ENCODE measurements at places on chromosomes 3 and 15. TPM values are rescaled to one million over a fixed set of nuclear protein-coding genes. Genes with fewer than 3 reads are reported as not detected.

ZNF609 gene
- total RNA-seq: 55.3 TPM

DPPA4 gene
- 1.2 TPM for total RNA-seq

DNA sequence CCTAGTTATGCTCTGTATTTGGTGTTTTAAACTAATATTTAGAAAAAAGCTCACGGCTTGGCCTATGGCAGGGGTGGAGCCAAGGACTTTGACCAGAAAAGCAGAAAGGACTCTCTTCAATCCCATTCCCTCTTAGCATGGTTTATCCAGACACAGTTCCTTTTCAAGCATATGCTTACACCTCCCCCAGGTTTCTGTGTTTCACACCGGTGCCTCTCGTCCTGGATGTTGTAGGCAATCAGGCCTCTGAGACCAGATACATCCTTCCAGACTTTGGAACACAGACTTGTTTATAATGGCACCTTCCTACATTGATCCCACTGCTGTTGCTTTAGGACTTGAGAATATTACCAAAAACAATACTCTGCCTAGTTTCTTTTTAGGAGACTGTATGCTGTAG, 440.5 kb upstream of the ARPP21 start:
- no peak overlapping the region for H3K27ac ChIP-seq
- H3K4me3 ChIP-seq: no peak overlapping the region
- no peak for DNase-seq
- H3K27me3 ChIP-seq: no peaks in the 10 kb centered on the region
- no peaks in the 10 kb centered on the region for H3K36me3 ChIP-seq
- no peaks in the 10 kb centered on the region for H3K4me1 ChIP-seq

GRCh38 chr3:127182848-127183714, 9.8 kb upstream of the PRR23E start:
- no peaks in the 10 kb centered on the region for H3K4me1 ChIP-seq
- no peaks in the 10 kb centered on the region for H3K36me3 ChIP-seq
- no peak for DNase-seq

- DNase-seq: no peak
- no peaks in the 10 kb centered on the region for H3K36me3 ChIP-seq
- no peaks in the 10 kb centered on the region for H3K27me3 ChIP-seq
- H3K4me3 ChIP-seq: no peak overlapping the region
- H3K4me1 ChIP-seq: no peaks in the 10 kb centered on the region
These were observed 30.8 kb downstream of the TMEM45A start for GRCh38 chr3:100523050-100523760.

DNA sequence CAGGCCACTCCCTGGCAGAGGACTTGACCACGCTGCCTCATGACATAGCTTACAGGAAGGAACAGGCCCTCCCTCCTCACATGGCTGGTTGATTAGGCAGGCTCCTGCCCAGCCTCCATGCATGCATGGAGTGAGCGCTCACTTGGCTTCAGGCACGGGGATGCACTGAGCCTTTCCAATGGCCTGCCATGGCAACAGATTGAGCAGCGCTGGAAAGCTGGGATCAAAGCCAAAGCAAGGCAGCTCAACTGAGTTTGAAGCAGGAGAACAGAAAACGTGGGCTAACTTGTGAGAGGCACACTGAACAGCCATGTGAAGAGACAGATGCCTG, 5.9 kb upstream of the GRAMD2A start:
- H3K36me3 ChIP-seq: peaks cover 97% of the 10 kb centered on the region
- no peak overlapping the region for H3K27ac ChIP-seq
- H3K4me1 ChIP-seq: no peaks in the 10 kb centered on the region
- H3K4me3 ChIP-seq: no peak overlapping the region
- no peaks in the 10 kb centered on the region for H3K27me3 ChIP-seq

- no peak for DNase-seq
- no peaks in the 10 kb centered on the region for H3K27me3 ChIP-seq
- H3K4me1 ChIP-seq: no peaks in the 10 kb centered on the region
- H3K36me3 ChIP-seq: peaks cover 38% of the 10 kb centered on the region
- H3K27ac ChIP-seq: no peak overlapping the region
These were observed 53.8 kb downstream of the SLC24A1 start for GRCh38 chr15:65675551-65675950.

GRCh38 chr3:23324745-23325144, 121.6 kb downstream of the UBE2E2 start:
- no peak overlapping the region for H3K27ac ChIP-seq
- no peaks in the 10 kb centered on the region for H3K27me3 ChIP-seq
- H3K4me3 ChIP-seq: peak overlapping the region; percentile 3
- no peaks in the 10 kb centered on the region for H3K36me3 ChIP-seq
- DNase-seq: no peak

LARP6 gene
- total RNA-seq: not detected

PROS1 gene
- total RNA-seq: 0.68 TPM

CSPG5 gene
- total RNA-seq: 0.63 TPM

Measured in natural killer cell (primary cell).